ENCODE measurements at places on chromosomes 2 and 18.

GRCh38 chr2:165843351-165843750 lies 49.3 kb upstream of the GALNT3 start:
- no peak for DNase-seq

DNA sequence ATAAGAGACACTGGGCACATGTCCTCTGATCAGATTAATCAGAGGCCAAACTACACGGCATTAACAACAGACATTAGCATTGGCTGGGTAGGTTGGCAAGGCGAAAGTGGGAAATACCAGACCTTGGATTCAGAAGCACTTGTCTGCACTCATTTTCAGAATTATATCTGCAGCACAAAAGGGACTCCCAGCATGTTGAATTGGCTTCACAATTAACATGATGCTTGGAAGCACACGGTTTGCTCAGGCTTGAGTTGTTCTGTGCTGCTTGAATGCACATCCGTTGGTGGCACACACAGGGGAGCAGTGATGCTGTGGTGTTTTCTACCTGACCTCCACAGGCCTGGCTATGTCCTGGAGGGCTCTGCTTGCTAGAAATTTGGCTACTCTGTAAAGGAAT lies 83.9 kb downstream of the ACTR3 start:
- no peak for DNase-seq

DNA sequence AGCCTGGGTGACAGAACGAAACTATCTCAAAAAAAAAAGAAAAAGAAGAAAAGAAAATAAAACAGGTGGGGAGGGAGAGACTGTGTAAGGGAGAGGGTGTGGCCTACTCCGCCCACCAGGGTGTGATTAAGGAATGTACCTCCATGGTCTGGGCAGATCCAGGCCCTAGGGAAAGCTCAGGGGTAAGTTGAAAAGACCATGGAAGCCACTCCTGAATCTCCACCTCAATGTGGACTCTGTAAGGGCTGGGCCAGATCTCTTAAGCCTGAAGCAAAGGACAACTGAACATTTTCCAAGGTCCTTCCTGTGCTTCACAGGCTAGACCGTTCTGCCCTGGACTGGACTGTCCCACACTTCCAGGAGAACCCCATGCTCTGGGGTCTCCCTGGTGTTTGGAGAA lies 9.7 kb upstream of the ATG16L1 start:
- DNase-seq, result no peak

DNA sequence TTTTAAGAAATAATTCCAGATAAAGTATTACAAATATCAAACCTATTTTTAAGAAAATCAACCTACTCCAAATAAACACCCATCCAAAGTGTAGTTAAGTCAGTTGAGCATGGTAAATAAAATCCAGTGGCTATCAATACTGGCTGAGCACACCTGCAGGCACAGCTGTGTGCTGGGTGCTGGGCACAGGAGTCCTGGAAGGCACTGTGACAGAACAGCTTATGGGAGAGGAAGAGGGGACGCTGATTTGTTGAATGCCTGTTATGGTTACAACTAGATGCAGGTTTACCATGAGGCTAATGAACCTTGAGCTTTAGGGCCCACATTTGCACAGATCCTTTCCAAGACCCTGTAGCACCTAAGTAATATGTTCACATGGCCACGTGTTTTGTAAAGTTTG lies 202.7 kb downstream of the MTX2 start:
- DNase-seq, result no peak

- no peak for DNase-seq
Observed at GRCh38 chr2:6930923-6931647, 13.9 kb downstream of the RNF144A start.

DNA sequence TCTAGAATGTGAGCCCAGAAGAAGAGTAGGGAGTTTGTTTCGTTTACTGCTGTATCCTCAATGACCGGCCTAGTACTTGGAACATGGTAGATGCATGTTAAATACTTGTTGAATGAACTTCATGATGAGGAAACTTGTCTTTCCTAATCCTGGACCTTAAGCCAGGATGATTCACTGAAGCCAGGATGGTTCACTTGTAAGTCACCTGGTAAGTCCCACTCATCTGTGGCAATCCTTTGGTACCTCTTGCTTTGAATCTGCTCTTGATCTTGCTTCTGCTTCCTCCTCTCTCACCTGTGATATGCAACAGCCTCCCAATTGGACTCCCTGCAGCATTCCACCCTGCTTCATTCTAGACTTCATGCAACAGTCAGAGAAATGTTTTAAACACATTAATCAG lies 43.6 kb downstream of the QPCT start:
- DNase-seq, result no peak
